ENCODE measurements at places on chromosomes 3 and 15.

GRCh38 chr3:171556148-171556547 is 95.9 kb upstream of the TNIK start:
- no peak for DNase-seq

- no peak for DNase-seq
Observed at GRCh38 chr3:122960652-122961051, 66.9 kb downstream of the SEMA5B start.

- no peak for DNase-seq
Observed at GRCh38 chr3:134517791-134518190, 31.9 kb downstream of the CEP63 start.

GRCh38 chr15:99511866-99512661 is 53.7 kb upstream of the MEF2A start:
- no peak for DNase-seq

DNA sequence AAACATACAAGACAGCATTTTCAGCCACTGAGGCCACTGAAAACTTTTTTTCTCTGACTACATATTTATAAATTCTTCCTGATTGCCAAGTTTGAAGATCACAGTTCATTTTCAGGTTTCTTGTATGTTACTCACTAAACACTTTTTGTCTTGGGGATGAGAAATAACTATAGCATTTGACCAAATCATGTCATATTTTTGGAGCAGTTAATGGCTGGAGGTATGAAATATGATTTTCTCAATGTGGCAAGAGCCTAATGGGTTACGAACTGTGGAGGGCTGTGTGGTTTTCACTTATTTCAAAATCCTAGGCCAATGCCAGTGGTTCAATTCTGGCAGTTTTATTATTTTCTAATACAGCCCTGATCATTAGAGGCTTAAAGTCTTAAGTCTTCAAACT is 64.4 kb downstream of the USP13 start:
- no peak for DNase-seq

- DNase-seq, result no peak
Observed at GRCh38 chr15:67927501-67928168, 87.8 kb upstream of the RNU6-1 start.

- DNase-seq, result no peak
Observed at GRCh38 chr15:39685999-39686613, 96.5 kb downstream of the FSIP1 start.

DNA sequence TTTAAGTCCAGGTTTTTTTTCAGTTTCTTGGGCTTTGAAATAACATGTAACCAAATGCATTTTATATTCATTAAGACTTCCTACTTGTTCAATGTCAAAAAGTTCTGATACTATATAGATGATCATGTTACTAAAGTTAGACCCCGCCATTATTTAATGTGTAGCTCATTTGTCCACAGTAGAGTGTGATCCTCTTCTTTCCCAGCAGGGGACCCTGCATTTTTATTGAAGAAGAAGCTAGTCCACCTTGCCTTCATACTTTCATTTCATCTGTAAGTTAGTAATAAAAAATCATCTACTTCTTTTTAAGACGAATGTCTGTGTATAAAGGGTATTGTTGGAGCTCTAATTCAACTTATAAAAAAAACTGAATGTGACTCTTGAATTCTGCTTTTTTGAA is 404.6 kb downstream of the SI start:
- no peak for DNase-seq

DNA sequence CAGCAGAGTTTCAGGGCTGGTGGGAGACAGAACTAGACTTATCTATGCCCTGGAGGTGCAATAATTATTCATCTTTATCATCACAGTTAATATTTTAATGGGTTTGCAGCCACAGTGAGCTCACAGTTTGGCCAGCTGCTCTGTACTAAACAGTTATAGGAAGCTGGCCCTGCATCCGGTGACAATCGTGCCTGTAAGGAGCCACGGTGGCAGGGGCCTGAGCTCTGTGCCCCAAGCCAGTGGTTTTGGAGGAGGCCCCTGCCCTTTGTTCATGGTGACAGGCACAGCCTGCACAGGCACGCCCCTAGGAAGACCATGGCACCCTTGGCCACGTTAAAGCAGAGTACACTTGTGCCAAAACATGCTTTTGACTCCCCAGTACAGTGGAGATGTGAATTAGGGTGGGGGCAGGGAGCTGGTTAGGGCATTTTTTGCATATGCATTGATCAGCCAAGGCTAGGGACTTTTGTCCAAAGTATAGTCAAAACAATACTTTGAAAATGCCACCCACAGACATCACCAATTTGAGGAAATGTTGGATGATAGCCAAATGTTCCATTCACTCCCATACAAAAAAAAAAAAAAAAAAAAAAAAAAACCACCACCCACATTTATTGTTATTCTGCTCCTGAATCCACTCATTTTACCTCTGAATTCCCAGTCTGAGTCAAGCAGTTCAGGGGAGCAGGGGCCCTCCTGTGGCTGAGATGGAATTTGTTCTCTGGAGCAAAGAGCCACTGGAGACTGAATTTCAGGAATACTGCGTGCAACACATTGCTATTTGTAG is 3.4 kb upstream of the RFTN1 start:
- no peak for DNase-seq

- no peak for DNase-seq
Observed at GRCh38 chr15:93233710-93234109, 144.7 kb upstream of the RGMA start.

All from stimulated activated CD8-positive, alpha-beta memory T cell treated with anti-CD3 and anti-CD28 coated beads, Interleukin-4, amount 100 ng/mL, for 4 hours (primary cell).